ENCODE measurements at places on chromosomes 12 and 14.

GRCh38 chr14:21923820-21924219, 250.2 kb upstream of the OR4E1 start:
- DNase-seq = no peak

GRCh38 chr12:6547987-6548386, 7.9 kb downstream of the IFFO1 start:
- DNase-seq = no peak

DNA sequence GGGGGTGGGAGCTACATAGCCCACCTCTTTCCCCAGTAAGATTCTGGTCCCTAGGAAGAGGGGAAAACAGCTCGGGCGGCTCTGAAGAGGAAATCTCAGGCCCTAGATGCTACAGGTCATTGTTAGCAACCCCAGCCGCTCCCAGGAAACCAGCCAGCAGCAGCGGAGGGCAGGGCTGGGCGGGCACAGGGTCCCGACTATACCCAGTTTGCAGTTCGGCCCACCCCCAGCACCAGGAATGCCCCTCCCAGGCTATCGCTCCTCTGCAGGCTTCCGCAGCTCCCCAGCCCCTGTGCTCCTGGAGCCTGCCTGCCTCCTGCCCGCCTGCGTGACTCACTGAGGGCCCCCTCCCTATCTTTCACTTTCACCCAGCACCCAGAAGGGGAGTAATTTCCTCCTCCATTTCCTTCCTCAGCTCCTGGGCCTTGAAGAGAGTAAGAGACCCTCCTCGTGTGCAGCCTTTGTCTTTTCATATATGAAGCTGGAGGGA, 27.2 kb upstream of the PNMA1 start:
- no peak for DNase-seq

DNA sequence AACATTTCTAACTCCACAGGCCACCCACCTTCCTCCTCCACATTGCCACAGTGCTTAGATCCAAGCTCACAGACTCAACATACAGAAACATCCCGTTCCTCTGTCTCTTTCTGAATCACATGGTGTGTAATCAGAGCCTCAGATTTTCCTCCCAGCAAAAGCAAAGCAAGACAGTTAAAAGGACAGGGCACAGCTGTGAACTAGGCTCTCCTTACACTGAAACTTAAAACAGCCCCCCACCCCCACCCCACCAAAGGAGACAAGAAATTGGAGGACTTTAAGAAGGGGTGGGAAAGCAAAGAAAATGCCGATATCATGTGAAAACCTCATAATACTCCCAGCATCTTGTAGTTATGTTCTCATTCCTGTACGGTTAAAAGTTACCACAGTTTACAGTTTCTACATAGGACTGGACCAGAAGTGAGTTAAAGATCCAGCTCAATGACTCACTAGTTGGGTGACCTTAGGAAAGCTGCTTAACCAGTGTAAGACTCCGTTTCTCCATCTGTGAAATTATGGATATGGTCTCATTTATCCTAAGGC, 4.8 kb downstream of the YBX3 start:
- no peak for DNase-seq

DNA sequence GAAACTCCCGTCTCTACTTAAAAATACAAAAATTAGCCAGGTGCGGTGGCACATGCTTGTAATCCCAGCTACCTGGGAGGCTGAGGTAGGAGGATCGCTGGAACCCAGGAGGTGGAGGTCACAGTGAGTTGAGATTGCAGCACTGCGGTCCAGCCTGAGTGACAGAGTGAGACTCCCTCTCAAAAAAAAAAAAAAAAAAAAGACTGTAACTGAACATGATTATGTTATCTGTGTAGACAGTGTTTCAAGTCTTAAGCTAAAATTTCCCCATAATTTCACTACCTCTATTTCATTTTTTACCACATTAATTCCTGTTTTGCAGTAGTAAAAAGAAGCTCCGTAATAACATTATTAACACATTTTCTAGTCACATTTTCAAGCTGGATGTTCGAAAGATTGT, 5.4 kb downstream of the PLBD1 start:
- DNase-seq = no peak

DNA sequence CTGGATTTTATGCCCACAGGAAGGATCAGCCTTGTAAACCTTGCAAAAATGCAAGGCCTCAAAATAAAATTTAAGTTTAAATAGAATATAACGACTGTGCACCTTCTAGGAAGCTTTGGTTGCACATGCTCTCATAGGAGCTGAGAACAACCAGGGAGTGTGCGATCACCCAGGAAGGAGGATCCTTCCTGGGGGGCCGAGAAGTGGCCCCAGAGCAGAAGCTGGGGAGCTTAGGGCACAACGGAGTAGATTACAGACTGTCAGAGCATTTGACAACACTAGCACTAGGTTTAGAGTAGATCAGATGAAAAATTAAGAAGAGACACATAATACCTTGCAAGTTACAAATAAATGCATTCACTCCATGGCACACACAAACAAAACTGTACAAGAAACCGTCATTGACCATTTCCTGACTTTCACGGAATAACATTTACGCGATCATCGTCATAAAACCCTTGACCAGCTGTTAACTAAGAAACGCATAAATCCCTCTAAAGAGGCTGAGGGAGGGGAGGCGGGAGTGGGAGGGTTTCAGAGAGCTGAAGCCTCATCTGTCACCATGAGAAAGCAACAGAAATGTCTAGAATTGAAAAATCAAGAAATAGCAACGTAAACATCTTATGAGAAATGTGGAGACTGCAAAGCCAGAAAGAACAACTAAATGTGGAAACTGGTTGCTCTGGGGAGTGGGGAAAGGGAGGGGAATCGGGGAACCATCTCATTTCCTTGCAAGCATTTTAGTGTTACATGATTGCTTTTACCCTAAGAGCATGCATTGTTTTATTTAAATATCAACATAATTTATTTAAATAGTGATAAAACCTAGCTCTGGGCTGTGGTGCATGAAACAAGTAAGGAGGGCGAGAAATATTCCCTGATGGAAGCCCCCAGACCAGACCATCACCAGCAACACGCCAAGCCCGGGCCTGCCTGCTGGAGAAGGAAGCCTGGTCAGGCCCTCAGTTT, 13.1 kb upstream of the CCDC85C start:
- DNase-seq = no peak

- no peak for DNase-seq
These were observed 144.2 kb downstream of the KIF26A start for GRCh38 chr14:104282332-104283196.

DNA sequence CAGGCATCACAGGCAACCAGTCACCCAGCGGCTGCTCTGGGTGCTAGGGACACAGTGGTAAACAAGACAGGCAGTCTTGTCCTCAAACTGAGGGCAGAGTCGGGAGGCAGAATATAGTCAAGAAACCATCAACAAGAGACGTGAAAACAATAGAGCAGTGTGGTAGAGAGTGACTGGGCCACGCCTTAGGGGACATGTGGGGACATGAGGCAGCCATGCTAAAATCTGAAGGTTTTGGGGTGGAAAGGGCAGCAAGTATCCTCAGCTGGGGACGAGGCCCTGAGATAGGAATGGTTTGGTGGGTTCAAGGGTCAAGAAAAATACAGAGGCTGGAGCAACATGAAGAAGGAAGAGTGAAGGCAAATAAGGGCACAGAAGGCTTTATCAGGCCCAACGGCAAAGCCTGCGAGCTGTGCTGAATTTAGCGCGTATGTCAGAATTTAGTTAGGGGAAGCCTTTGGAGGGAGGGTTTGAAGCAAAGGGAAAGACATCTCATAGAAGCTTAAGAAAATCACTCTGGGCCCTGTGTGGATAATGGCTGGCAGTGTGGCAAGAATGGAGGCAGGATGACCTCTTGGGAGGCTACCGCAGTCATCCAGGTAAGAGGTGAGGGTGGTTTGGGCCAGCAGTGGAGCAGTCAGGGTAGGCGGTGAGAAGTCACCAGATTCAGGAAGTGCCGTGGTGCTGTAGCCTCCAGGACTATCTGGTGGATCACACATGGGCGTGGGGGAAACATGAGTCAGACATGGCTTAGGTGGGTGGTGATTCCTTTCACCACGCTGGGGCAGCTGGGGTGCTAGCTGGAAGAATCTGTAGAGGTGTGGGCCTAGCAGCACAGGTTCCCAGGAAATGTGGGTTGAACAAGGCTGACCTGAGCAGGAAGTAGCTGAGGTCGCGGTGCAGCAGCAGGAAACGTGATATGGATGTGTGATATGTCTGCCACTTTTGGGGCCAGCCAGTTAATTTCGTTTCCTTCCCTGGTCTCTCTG, 3.0 kb downstream of the EVL start:
- DNase-seq = peak; percentile 66

GRCh38 chr14:51566831-51567582, 84.7 kb upstream of the FRMD6 start:
- DNase-seq = no peak

DNA sequence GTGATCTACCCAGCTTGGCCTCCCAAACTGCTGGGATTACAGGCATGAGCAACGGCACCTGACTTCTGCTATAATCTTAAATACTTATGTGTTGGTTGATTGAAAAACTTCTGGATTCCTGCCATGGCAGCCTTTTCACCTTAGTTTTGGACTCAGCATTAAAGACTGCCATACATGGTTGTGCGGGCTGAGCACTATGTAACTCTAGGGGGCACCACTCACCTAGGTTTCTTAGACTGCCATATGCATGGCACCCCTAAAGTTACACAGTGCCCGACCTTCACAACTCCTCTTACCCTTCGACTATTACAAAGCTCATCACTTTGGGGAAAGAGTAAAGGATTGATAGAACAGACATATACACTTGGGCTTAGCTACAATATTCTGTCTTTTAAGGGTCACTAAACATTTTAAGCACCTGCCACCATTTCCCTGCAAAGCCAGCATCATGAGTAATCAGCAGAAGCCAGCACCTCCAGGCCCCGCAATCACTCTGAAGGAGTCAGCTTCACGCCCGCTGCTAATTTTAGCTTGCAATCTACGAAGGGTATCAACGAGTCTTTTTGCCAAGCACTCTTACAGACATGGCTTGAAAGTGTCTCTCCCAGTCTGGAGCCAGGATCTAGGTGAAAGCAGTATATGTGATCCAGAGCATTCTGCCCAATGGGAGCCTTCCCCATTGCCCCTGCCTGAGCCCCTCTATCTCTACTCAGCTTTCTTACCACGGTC, 59.8 kb downstream of the SUDS3 start:
- DNase-seq = no peak

- DNase-seq = no peak
These were observed 130.2 kb downstream of the PELI2 start for GRCh38 chr14:56248442-56248841.

- DNase-seq = no peak
These were observed 1012.0 kb downstream of the FLRT2 start for GRCh38 chr14:86541972-86542371.

GRCh38 chr12:57430112-57430930, 522 bp downstream of the R3HDM2 start:
- DNase-seq = peak; percentile 59

DNA sequence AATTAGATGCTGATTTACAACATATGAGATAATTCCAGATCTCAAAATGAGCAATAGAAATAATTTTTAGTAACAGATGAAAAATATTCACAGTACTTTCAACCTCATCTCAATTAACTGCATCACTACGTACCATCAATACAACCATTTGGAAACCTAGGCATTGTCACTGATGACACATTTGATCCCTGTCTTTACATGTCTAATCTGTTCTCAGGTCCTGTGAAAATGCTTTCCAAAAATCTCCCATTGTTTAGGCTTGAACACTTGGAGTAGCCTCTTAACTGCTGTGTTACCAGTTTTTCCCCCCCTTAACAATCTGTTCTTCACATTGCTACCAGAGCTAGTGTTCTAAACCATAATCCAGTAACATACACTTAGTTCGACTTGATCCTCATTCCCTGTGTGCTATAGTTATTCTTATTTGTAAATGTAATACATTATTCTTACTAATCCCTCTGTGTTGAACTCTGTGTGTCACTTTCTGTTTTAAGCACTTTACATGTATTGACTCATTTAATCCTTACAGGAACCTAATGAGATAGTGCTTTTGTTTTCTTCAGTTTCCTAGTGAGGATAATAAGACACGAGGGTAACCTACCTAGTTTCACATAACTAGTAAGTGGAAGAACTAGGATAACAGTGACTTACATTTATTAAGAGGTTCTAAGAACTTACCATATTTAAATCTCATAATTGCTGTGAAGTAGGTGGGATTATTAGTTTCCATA, 41.7 kb downstream of the LARP4 start:
- no peak for DNase-seq

GRCh38 chr12:77493302-77494168, 337.2 kb upstream of the NAV3 start:
- DNase-seq = no peak

- no peak for DNase-seq
These were observed 119.7 kb downstream of the PTCSC3 start for GRCh38 chr14:36056845-36057244.

- DNase-seq = no peak
These were observed 584.6 kb downstream of the ALG10 start for GRCh38 chr12:34606749-34607519.

DNA sequence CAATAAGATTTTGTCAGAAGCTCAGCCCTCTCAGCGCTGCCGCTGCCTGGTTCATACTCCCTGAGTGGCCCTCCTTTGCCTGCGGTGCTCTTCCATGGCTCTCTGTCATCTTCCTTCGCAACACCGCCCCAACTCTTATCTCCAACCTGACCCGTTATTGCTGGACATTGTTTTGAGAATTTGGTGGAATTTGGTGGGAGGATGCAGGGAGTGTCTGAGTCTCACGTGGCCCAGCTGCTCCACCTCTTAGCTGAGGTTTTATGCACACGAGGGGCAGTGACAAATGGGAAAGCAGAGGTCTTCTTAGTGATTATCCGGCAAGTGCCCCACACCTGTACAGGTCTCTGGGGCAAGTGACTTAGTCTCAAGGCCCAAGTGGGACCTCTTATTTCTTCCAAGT, 97.5 kb upstream of the RPH3A start:
- DNase-seq = no peak

DNA sequence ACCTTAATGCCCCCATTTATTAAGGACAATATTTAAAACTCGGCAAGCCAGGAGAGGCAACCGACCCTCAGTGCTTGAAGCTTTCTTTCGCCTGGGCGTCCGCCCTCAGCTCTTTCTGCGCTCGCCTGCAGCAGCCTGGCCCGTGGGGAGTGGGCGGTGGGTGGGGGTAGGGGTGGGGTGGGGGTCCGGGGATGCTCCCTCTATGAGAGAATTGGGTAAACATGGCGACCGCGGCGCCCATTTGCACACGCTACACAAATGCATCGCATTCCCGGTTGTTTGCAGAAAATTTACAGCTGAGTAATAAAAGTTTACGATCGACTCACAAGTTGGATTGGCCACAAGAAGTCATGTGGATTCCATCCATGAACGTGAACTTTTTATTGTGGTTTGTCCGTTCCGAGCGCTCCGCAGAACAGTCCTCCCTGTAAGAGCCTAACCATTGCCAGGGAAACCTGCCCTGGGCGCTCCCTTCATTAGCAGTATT, 7.7 kb downstream of the HOXC8 start:
- no peak for DNase-seq

- DNase-seq = no peak
These were observed 177.1 kb upstream of the PARP11 start for GRCh38 chr12:4050340-4050739.

GRCh38 chr12:119620490-119620889, 26.9 kb downstream of the TMEM233 start:
- DNase-seq = no peak
